ENCODE measurements at places on chromosomes 12 and 14.

GRCh38 chr12:132530447-132530846 is 40.5 kb downstream of the FBRSL1 start:
- no peak overlapping the region for H3K27ac ChIP-seq
- no peak for DNase-seq
- H3K27me3 ChIP-seq = no peaks in the 10 kb centered on the region
- peaks cover 71% of the 10 kb centered on the region for H3K36me3 ChIP-seq
- no peaks in the 10 kb centered on the region for H3K4me1 ChIP-seq

GRCh38 chr14:90604356-90604755 is 207.5 kb downstream of the CALM1 start:
- no peak overlapping the region for H3K27ac ChIP-seq
- H3K4me1 ChIP-seq = no peaks in the 10 kb centered on the region
- H3K27me3 ChIP-seq = no peaks in the 10 kb centered on the region
- no peaks in the 10 kb centered on the region for H3K36me3 ChIP-seq
- no peak for DNase-seq
- H3K4me3 ChIP-seq = no peak overlapping the region

DNA sequence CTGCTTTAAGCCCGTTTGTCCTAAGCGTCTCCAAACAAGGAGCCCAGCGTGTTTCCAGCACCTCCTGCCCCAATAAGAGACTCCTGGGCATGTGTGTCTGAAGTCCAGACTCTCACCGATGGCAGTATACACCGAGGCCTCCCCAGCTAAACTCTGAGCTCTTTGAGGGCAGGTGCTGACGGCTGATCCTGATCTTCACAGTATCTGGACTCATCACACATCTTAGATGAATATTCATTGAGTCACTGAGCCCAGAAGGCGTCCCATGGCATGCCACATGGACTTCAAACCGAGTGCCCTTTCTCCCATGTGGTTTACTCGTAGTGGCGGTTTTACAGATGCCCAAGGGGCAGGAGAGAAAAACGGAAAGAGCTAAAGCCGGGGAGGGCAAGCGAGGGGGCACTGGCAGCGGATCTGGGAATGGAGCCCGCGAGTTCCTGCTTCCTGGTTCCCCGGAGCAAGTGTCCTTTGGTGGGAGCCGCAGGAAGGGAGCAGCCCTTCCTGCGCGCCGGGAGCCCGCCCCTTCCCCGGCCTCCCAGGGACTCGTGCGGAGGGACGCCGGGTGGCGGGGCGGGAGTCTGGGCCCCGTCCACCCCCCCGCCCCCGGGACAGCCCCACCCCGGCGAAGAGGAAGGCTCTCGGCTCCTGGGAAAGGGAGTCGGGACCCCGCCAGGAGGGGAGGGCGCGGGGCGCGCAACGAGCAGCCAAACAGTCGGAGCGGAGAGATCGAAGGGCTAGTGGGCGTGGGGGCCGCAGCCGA is 585 bp upstream of the TEAD4 start:
- peaks cover 8% of the 10 kb centered on the region for H3K27me3 ChIP-seq
- H3K4me1 ChIP-seq = peaks cover 33% of the 10 kb centered on the region
- no peaks in the 10 kb centered on the region for H3K36me3 ChIP-seq
- DNase-seq = peak; percentile 71
- peak overlapping the region; percentile 69 for H3K4me3 ChIP-seq

DNA sequence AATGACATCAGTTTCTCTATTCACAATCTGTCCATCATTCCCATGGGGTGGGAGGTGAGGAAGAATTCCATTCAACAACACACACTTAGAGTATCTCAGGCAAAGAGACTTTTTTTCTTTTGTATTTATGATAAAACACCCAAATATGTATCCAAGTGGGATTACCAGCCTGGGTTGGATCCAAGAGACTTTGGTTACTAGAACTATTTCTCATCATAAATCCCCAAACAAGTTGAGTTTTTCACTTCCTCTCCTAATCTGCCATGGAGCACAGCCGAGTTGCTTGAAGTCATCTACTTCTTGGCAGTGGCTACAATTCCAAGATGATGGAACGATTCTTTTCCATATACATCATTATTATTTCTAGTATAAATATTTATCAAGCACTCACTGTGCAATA is 209.2 kb upstream of the HMGA2 start:
- no peaks in the 10 kb centered on the region for H3K36me3 ChIP-seq
- no peak overlapping the region for H3K4me3 ChIP-seq
- DNase-seq = no peak

All from small intestine (tissue), 16 donors.